ENCODE measurements at places on chromosomes 5 and 9.
A peak's percentile ranks its signal among the peaks of the same experiment; 100 is the strongest.

- DNase-seq, result no peak
Observed at GRCh38 chr5:79730564-79730963, 40.9 kb downstream of the CMYA5 start.

DNA sequence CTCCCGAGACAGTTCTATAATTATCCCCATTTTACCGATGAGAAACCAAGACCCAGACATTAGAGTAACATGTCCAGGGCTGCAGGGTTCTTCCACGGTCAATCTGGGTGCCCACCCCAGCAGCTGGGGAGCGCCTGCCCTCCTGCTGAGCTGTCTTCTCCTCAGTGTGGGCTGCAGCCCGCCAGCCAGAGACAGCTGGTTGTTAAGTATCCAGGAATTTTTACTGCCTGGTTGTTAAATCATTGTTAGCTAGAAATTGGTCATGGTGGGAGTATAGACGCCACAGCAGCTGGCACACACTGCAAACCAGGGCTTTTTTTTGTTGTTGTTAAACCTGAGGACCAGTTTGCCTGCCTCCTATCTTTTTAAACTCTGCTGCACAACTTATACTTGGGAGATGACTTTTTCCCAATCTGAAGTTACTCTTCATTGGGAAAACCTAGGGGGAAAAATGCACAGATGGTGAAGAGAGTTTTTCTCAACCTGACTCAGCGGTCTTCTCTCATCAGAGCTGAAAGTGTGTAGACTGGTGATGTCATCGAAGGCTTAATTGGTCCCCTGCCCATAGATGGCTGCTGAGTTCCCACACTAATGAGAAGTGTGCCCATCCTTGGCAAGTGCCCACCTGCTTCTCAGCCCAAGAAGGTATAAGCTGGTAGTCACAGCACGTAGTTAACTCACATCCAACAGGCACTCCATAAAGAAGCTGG, 208.6 kb downstream of the DRD1 start:
- no peak for DNase-seq

DNA sequence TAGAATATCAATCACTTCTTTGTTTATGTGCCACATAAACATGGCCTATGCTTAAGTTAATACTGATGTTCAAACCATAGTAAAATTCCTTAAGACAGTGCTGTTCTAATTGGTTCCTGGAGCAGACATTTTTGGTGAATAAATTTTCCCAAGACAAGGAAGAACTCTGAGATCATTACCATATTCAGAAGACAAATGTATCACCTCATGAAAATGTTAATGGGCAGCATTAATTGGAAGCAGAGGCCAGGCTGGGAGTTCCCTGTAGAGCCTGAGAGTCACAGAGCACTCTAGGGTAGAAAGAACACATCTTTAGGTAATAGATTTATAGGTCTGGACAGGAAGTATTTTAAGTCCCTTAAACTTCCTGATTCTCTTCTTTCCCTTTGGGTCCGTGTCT, 240.2 kb downstream of the MAN2A1 start:
- DNase-seq, result no peak

- no peak for DNase-seq
Observed at GRCh38 chr5:101675510-101676219, 620.4 kb downstream of the SLCO4C1 start.

DNA sequence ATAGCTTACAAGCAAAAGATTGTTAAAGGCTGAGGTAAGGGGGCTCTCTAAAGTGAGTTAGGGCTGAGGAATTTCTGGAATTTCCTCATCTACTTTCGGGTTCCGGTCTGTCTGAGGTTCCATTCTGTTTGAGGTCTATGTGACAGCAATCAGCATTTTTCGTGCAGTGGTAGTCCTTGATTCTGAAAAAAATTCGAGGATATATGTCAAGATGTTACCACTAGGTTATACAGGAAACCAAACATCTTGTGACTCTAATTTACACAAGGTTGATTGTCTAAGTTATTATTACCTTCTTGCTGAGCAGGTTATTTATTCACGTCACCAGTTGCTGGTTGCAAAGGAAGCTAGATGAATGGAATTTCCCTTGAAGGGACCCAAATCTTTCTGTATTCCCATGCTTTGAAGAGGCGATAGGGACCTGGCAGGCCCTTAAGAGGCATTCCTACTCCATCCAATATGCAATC, 35.2 kb downstream of the RLN2 start:
- DNase-seq, result no peak

DNA sequence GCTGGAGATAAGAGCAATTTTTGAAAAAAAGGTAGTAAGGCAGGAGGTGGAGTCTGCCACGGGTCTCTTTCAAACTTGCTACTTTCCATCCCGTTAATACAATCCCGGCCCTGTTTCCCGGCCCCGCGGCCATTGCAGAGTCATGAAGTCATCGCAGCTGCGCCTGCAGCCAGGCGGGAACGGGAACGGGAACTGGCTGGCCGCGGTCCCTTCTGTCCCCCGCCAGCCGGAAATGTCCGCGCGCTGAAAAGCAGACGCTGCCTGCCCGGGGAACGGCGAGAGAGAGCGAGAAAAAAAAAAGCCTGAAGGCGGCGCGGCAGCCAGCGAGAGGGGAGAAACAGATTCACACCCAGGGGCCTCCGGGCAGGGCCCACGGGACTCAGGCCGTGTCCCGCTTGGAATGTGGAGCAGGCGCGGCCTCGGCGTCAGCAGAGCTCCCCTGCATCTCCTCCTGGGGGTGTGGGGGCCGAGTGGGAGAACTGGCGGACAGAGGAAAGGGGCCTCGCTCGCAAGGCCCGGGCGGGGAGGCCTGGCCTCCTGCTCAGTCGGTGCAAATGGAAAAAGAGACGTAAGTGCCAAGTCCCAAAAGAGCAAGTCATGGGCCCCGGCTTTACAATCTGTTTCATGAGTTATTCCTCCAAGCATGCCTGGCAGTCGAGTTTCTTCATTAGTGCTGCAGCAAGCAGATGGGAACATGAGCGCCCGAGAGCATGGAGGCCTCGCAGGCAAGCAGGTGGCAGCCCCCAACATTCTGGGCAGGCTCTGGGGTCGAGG, 201.2 kb upstream of the GAS1 start:
- no peak for DNase-seq

GRCh38 chr5:127299678-127300077, 9.1 kb downstream of the MEGF10 start:
- DNase-seq, result no peak

GRCh38 chr9:106953174-106953573, 90.2 kb downstream of the ZNF462 start:
- DNase-seq, result no peak

DNA sequence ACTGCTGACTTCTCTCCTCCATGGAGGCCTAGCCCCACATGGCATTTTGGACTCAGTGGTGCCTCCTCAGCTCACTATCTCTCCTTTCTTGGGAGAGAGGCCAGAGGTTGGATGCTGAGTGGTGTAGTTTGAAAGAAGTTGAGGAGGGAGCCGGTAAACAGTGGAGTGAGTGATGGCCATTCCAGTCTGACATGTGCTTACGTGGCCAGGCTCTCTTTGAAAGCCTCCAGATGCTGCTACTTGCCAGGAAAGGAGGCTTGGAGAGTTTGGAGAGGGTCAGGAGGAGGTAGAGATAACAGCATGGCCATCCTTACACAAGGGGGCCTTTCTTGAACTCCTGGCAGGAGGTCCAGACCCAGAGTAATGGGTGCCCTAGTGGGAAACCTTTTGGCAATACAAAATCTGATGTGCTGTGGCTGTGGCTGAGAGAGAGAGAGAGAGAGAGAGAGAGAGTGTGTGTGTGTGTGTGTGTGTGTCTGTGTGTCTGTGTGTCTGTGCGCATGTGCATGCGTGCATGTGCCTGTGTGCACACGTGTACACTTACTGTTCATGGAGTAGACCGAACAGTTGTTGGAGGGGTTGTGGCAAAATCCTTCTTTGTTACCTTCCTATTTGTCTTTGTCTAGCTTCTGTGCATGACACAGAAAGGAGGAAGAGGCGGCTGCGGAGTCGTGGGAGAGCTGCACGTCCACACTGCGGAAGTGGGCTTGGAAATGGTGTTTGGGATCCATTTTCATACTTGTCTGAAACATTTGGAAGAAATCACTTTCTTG, 37.8 kb downstream of the RALGPS1 start:
- no peak for DNase-seq

DNA sequence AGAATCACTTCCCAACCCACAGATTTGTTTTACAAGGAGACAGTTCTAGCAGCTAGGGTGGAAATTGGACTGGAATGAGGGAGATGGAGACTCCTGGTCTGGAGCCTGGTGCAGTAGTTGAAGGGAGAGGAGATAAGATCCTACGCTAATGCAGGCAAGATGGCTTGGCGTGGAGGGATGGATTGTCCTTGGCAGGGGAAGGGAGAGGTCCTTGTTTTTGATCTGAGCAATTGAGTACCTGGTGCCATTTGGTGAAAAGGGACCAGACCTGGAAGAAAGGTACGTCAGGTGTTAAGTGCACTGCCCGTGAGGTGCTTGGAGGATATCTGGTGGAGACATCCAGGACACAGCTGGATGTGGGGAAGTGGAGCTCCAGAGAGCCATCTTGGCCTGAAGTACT, 35.7 kb downstream of the ANGPTL2 start:
- no peak for DNase-seq

GRCh38 chr5:145680169-145680568, 155.0 kb downstream of the PRELID2 start:
- DNase-seq, result peak; percentile 1

- no peak for DNase-seq
Observed at GRCh38 chr9:110928599-110928998, 109.7 kb downstream of the LPAR1 start.

DNA sequence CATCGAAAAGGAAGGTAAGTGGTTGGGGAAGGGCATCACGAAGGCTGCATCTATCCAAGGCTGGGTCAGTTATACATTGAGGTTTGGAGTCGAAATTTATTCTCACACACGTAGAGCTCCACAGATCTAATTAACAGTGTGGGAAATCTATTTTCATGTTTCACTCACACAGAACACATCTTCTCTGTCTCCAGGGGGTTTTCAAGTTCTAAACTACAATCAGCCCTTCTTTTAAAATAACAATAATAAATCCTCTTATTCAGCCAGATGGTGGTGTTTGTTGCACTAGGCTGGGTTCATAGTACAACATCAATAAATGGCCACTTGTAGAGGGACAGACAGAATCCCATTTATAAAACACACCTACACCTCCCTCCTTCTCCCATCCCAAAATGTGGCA, 174.5 kb upstream of the KLF9 start:
- DNase-seq, result no peak

GRCh38 chr9:8374471-8374870, 574.9 kb upstream of the DMAC1 start:
- DNase-seq, result no peak

DNA sequence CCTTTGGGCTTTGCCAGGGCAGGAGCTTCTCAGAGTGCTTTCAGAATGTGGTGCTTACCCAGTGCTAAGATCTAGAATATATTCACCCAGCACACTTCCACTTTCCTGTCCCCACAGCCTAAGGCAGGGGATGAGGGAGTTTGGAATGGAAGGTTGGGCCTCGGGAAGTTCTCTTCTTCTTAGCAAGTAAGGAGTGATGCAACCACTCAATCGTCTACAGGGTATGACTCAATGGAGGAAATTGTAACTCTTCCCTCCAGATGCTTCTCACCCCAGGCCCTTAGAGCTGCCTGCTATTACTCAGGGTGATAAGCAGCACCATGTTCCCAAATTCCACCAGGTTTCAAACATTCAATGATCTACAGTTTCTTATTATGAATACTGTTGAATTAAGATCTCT, 30.8 kb upstream of the AGGF1 start:
- no peak for DNase-seq

GRCh38 chr5:140658870-140659269, 5.8 kb upstream of the WDR55 start:
- DNase-seq, result no peak

- peak; percentile 82 for DNase-seq
Observed at GRCh38 chr5:178069909-178070308, 43.4 kb upstream of the N4BP3 start.

- peak; percentile 32 for DNase-seq
Observed at GRCh38 chr9:137552022-137552768, 516 bp downstream of the MRPL41 start.

GRCh38 chr9:38689678-38690077, 30.3 kb downstream of the FAM240B start:
- no peak for DNase-seq

DNA sequence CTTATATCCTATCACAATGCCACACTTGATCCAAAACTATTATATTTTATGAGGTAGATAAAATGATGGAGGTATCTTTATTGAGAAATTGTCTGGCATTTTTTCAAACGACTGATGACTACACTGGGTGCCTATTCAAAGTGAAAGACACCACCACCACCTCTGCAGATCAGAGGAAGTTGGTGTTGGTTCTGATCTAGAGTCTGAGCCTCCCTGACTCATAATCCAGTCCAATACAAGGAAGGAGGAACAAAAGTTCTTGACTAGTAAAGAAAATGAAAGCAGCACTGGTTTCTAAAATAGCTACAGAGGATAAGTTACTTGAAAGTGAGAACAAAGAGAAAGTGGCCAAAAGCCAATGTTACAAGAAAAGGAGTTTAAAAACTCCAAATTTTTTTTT, 139.9 kb downstream of the RFX3 start:
- no peak for DNase-seq

DNA sequence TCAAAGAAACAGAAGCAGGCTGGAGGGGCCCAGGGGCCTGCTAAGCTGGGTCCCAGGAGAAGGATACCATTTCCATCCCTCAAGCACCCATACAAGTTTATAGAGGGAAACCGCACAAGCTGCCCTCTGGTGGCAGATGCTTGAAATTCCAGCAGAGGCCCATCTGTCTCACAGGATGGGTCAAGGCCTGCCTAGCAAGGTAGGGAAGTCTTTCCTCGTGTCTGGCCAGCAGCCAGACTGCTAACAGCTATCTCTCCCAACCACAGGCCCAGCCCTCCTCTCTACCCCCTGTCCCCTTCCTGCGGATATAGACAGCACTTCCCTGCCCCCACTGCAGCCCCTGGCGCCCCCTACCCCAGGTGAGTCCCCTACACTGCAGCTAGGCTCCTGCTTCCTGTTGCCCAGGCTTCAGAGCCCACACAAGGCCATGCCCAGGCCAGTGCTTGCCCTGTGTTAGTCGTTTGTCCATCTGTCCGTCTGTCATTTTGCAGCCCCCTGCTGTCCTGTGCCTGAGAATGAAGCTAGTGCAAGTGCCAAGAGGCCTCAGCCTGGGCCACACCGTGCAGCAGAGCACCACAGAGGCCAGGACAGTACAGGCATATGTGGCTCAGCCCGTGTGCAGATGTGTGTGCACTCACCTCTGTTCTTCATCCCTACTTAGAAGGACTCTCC, 26.2 kb downstream of the TCF7 start:
- peak; percentile 76 for DNase-seq

Measured in OCI-LY7 (cell line).